Panc1 (cell line): ENCODE measurements at places on chromosomes 2 and 18.

- H3K27ac ChIP-seq: no peak overlapping the region
- peaks cover 15% of the 10 kb centered on the region for H3K27me3 ChIP-seq
- no peaks in the 10 kb centered on the region for H3K4me1 ChIP-seq
- no peak for DNase-seq
- no peaks in the 10 kb centered on the region for H3K36me3 ChIP-seq
- no peak overlapping the region for H3K4me3 ChIP-seq
These were observed 149.5 kb upstream of the HDAC4 start for GRCh38 chr2:239550357-239550756.

DNA sequence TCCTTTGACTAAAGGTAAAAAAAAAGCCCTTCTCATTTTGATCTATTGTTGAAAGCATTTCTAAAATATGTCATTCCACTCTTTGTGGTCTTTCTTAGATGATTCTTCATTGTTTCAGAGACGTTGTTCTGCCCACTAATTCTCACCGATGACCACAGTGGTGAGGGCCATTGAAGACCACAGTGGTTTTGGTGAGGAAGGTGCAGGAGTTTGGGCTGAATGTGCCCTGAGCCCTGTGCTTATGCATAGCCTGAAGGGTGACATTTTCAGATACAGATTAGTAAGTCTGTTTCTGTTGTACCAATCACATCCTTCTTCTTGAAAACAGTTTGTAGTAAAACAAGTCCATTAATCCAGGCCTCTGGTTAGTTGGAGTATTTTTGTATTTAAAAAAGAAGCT is 251.3 kb upstream of the ATP5MC3 start:
- no peak overlapping the region for H3K4me3 ChIP-seq
- H3K36me3 ChIP-seq: no peaks in the 10 kb centered on the region
- DNase-seq: no peak
- no peaks in the 10 kb centered on the region for H3K4me1 ChIP-seq

DNA sequence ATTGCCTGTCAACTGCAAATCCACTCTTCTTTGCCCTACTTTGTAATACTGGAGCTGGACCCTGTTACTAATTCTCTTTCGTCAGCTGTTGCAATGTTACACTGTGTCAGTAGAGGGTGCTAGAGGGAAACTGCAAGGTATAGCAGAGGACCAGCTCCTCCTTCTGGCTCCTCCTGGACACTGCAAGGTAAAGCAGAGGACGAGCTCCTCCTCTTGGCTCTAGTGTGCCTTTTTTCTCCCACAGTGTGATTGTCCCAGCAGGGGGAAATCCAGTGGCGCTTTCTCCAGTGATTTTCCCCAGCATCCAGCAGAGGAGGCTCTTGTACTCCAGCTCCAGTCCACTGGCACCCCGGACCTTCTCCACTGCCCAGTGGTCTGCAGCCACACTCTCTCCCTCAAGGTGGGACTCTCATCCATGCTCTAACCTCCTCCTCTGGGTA is 95.6 kb downstream of the CAPN13 start:
- no peaks in the 10 kb centered on the region for H3K36me3 ChIP-seq
- no peaks in the 10 kb centered on the region for H3K4me1 ChIP-seq
- no peaks in the 10 kb centered on the region for H3K27me3 ChIP-seq
- peak; percentile 86 for DNase-seq
- H3K4me3 ChIP-seq: no peak overlapping the region

DNA sequence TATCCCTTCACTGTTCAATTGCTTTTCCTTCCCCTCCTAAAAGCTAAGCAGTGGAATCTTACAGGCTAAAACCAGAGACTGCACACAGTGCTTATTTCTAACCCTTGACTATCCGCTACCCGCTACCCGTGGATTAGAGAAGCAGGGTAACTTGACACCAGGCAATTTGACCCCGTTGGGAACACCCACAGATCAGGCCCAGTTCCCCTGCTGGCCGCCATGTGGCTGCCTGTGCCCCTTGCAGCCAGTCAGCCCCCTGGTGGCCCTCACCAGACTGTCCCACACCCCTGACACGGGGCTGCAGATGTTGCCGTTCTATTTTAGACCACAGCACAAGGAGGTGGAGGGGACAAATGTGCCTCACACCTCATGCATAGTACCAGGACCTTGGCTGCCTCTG is 74.8 kb downstream of the TXNL1 start:
- DNase-seq: no peak
- H3K27me3 ChIP-seq: no peaks in the 10 kb centered on the region
- no peak overlapping the region for H3K27ac ChIP-seq
- H3K4me3 ChIP-seq: no peak overlapping the region
- no peaks in the 10 kb centered on the region for H3K36me3 ChIP-seq

- DNase-seq: no peak
- H3K27ac ChIP-seq: no peak overlapping the region
- H3K36me3 ChIP-seq: no peaks in the 10 kb centered on the region
- no peak overlapping the region for H3K4me3 ChIP-seq
- no peaks in the 10 kb centered on the region for H3K4me1 ChIP-seq
These were observed 53.1 kb upstream of the ZEB2 start for GRCh38 chr2:144572977-144573376.

GRCh38 chr18:51253476-51253875 is 56.0 kb upstream of the MEX3C start:
- H3K4me1 ChIP-seq: no peaks in the 10 kb centered on the region
- no peak for DNase-seq
- no peak overlapping the region for H3K27ac ChIP-seq
- no peak overlapping the region for H3K4me3 ChIP-seq

GRCh38 chr2:161426455-161426921 is 10.4 kb downstream of the TBR1 start:
- H3K27ac ChIP-seq: no peak overlapping the region
- DNase-seq: no peak
- no peaks in the 10 kb centered on the region for H3K27me3 ChIP-seq
- H3K4me3 ChIP-seq: no peak overlapping the region
- H3K36me3 ChIP-seq: no peaks in the 10 kb centered on the region

DNA sequence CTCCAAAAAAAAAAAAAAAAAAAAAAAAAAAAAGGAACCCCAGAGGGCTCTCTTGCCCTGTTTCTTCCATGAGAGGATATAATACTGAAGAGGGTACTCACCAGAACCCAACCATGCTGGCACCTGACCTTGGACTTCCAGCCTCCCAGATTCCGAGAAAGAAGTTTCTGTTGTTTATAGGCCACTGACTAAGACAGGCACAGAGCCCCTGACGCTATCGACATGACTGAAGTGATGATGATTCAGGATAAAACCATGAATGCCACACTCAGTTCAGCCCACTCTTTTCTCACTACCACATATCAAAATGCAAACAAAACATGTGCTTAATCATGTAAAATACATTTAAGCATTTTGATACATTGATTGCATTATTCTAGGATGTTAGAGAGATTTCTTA is 66.1 kb upstream of the CDCA7 start:
- H3K4me3 ChIP-seq: no peak overlapping the region
- no peaks in the 10 kb centered on the region for H3K36me3 ChIP-seq
- no peak overlapping the region for H3K27ac ChIP-seq
- no peaks in the 10 kb centered on the region for H3K27me3 ChIP-seq
- DNase-seq: no peak

- no peak overlapping the region for H3K27ac ChIP-seq
- H3K36me3 ChIP-seq: no peaks in the 10 kb centered on the region; the same call in 1 of the 2 replicates
- H3K27me3 ChIP-seq: no peaks in the 10 kb centered on the region
- H3K4me1 ChIP-seq: no peaks in the 10 kb centered on the region
These were observed 31.4 kb downstream of the IL18R1 start for GRCh38 chr2:102386867-102387541.

DNA sequence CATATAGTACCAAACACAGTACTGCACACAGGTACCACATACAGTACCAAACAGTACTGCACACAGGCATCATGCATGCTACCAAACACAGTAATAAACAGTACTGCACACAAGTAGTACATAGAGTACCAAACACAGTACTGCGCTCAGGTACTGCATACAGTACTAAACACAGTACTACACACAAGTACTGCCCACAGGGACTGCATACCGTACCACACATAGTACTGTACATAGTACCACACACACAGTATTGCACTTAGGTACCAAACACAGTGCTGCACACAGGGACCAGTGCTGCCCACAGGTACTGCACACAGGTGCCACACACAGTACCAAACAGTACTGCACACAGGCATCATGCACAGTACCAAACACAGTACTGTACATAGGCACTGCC is 74.9 kb downstream of the ZNF236 start:
- no peak overlapping the region for H3K4me3 ChIP-seq
- H3K27me3 ChIP-seq: no peaks in the 10 kb centered on the region
- no peak overlapping the region for H3K27ac ChIP-seq
- no peak for DNase-seq
- H3K4me1 ChIP-seq: no peaks in the 10 kb centered on the region

GRCh38 chr18:54191352-54191751 is 33.1 kb downstream of the MBD2 start:
- DNase-seq: no peak
- H3K36me3 ChIP-seq: no peaks in the 10 kb centered on the region
- H3K4me1 ChIP-seq: no peaks in the 10 kb centered on the region
- no peak overlapping the region for H3K27ac ChIP-seq
- no peak overlapping the region for H3K4me3 ChIP-seq
- no peaks in the 10 kb centered on the region for H3K27me3 ChIP-seq

DNA sequence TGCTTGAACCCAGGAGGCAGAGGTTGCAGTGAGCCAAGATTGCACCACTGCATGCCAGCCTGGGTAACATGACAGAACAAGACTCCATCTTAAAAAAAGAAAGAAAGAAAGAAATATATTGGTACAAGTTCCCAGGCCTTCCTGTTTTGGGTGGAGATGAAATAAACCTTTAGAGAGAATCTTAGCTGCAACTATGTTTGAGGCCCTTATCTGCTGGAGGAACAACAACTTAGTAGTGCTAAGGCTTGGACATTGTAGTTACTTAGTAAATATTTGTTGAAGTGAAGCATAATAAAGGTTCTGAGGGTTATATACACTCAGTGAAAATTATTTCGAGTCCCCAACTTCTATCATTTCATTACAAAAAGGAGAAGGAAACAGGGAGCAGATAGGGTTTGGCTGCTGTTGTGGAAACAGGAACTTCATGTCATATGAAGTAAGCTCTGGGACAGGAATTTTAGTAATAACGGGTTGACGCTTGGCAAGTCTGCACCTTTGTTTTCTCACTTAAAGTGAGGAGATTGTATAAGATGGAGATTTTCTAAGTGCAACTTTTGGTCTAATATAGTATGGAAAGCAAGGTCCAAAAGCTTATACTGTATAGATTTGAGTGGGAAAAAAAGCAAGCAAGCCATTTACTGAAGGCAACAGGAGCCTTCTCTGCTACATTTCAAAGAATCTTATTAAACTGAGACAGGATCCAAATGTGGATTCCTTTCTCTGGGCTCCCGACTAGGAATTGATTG is 40.0 kb upstream of the AGPS start:
- H3K27me3 ChIP-seq: no peaks in the 10 kb centered on the region
- H3K4me1 ChIP-seq: no peaks in the 10 kb centered on the region; the same call in 1 of the 2 replicates
- H3K27ac ChIP-seq: no peak overlapping the region
- H3K36me3 ChIP-seq: no peaks in the 10 kb centered on the region
- no peak for DNase-seq

GRCh38 chr2:23012499-23012898 is 372.5 kb upstream of the KLHL29 start:
- no peaks in the 10 kb centered on the region for H3K36me3 ChIP-seq
- H3K27me3 ChIP-seq: no peaks in the 10 kb centered on the region
- no peaks in the 10 kb centered on the region for H3K4me1 ChIP-seq
- no peak overlapping the region for H3K4me3 ChIP-seq

DNA sequence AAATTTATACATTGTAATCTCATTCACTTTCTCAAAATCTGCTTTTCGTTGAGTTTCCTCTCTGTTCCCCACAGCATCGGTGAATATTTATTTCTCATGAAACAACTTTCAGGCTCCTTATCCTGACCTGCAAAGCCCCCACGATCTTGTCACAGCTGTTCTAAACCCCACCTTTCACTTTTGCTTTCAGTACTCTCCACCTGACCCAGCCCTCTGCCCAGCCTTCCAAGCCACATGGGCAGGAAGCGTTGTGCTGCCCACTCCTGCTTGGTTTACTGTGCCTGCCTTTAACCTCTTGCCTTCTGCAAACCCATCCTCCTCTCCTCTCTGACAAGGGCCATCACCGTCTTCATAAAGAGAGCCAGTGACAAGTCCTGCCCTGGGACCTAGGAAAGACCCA is 262.5 kb downstream of the GALR1 start:
- no peak for DNase-seq
- peaks cover 3% of the 10 kb centered on the region; the same call in 1 of the 2 replicates for H3K27me3 ChIP-seq
- H3K36me3 ChIP-seq: no peaks in the 10 kb centered on the region

GRCh38 chr18:44093253-44093652 is 587.4 kb upstream of the SETBP1 start:
- H3K27me3 ChIP-seq: no peaks in the 10 kb centered on the region
- H3K4me1 ChIP-seq: no peaks in the 10 kb centered on the region
- DNase-seq: no peak
- no peaks in the 10 kb centered on the region for H3K36me3 ChIP-seq
- H3K4me3 ChIP-seq: no peak overlapping the region

- no peak overlapping the region for H3K4me3 ChIP-seq
- no peaks in the 10 kb centered on the region for H3K4me1 ChIP-seq
- no peaks in the 10 kb centered on the region for H3K36me3 ChIP-seq
- no peak overlapping the region for H3K27ac ChIP-seq
- peaks cover 5% of the 10 kb centered on the region for H3K27me3 ChIP-seq
These were observed 6.5 kb downstream of the ACKR3 start for GRCh38 chr2:236576087-236576486.

- H3K4me1 ChIP-seq: no peaks in the 10 kb centered on the region
- H3K27ac ChIP-seq: no peak overlapping the region
- H3K4me3 ChIP-seq: no peak overlapping the region
- no peaks in the 10 kb centered on the region for H3K27me3 ChIP-seq
- no peak for DNase-seq
These were observed 55.4 kb downstream of the KLF7 start for GRCh38 chr2:207110310-207110709.

DNA sequence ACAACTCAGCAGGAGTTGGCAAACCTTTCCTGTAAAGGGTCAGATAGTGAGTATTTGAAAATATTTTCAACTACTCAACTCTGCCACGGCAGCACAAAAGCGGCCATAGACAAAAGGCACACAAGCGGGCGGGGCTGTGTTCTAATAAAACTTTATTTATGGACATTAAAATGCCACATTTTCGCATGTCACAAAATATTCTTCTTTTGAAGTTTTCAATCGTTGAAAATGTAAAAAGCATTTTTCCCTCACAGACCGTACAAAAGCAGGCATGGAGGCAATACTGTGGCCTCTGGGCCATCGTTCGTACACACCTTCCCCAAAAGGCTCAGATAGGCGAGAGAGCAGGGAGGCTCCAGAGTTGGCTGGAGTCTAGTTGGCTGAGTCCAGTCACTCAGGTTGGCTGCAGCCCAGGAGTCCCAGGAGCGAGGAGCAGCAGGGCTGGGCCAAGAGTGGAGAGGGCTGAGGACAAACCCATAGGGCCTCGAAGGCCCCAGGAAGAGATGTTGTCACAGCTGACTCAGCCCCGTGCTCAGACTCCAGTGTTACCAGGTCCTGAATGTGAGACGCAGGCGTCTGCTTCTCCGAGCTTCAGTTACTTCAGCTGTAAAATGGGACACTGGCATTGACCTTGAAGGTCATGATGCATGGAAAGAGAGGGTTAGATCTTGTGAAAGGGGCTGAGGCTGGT is 42.5 kb downstream of the SDC1 start:
- peak; percentile 42 for DNase-seq
- H3K36me3 ChIP-seq: no peaks in the 10 kb centered on the region
- H3K4me3 ChIP-seq: no peak overlapping the region
- H3K27ac ChIP-seq: no peak overlapping the region
- H3K27me3 ChIP-seq: no peaks in the 10 kb centered on the region
- H3K4me1 ChIP-seq: peaks cover 30% of the 10 kb centered on the region

- no peaks in the 10 kb centered on the region for H3K4me1 ChIP-seq
- H3K4me3 ChIP-seq: no peak overlapping the region
- peaks cover 2% of the 10 kb centered on the region; the same call in 1 of the 2 replicates for H3K27me3 ChIP-seq
- H3K36me3 ChIP-seq: no peaks in the 10 kb centered on the region
- no peak overlapping the region for H3K27ac ChIP-seq
These were observed 100.2 kb downstream of the TNS1 start for GRCh38 chr2:217902379-217903141.
